A549 (cell line): ENCODE measurements at places on chromosomes 16 and 17.

DNA sequence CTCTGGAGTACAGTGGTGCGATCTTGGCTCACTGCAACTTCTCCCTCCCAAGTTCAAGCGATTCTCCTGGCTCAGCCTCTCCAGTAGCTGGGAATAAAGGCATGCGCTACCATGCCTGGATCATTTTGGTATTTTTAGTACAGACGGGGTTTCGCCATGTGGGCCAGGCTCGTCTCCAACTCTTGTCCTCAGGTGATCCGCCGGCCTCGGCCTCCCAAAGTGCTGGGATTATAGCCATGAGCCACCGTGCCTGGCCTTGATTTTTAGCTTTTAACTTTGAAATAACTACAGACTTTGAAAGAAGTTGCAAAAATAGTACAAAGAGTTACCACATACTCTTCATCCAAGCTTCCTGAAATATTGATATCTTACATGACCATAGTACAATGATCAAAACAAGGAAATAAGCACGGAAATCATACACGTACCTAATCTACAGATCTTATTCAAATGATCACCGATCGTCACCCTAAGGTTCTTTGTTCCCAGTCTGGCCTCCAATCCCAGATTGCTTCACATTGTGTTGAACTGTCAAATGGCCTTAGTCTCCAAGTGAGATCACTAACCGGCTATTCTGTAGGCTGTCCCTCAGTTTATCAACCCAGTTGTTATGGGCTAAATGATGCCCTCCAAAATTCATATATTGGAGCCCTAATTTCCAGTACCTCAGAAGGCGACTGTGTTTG is 18.4 kb downstream of the NPIPA1 start:
- DNase-seq = no peak

GRCh38 chr17:67557921-67558320 is 159.8 kb upstream of the NOL11 start:
- no peak for DNase-seq

DNA sequence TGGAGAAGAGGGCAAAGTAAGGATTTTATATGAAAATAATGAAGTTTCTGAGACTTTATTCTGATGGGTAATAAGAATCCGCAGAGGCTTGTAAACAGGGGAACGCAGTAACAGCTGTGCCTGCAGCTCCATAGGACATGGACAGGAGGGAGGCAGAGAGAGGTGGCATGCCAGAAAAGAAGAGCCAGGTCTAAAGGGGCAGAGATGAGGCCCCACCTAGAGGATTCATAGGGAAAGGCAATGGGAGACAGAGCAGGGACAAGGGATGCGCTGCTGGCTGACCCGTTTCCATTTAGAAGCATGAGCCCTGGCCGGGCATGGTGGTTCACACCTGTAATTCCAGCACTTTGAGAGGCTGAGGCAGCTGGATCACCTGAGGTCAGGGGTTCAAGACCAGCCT is 340.3 kb upstream of the CDH5 start:
- DNase-seq = no peak

DNA sequence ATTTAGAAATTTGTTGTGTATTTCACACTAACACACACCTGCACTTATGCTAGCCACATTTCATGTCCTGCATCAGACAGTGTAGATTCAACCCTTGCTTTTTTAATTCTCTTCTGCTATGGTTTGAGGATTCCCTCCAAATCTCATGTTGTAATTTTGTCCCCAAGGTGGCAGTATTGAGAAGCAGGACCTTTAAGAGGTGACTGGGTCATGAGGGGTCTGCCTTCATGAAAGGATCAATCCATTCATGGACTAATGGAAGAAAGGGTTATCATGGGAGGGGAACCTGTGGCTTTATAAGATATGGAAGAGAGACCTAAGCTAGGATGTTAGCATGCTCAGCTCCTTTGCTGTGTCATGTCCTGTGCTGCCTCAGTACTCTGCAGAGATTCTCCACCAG is 1032.2 kb downstream of the CDH11 start:
- no peak for DNase-seq

- no peak for DNase-seq
Observed at GRCh38 chr16:88989852-88990547, 13.0 kb upstream of the CBFA2T3 start.

DNA sequence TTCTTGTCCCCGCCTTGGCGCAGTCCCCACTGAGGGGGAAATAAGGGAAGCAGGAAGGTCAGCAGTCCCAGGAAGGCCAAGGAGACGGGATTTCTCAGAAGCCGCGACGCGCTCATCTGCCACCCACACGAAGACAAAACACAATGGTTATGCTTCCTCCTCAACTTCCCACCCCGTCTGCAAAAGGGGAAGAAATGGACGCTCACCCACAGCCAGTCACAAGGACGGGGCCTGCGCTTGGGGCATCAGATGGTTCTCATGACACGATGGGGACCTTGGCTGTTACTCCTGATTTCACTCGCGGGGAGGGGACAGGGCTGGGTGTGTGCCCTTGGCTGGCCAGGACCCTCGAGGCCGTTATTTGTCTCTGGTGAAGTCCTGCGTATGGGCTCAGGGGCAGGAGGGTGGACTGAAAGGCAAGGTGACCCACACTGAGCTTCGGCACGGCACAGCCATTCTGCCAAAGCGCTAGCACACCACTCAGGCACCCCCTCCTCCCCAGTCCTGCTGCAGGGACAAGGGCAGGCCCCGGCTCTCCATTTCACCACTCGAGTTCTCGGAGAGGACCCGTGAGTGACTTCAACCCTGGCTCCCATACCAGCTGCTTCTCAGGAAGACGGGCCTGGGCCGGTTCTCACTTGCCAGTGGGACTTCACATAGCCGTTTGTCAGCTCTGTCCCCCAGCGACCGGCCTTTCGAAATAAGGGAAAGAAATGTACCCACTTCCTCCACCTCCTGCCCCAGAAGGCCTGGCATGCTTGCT is 84.5 kb downstream of the ABR start:
- no peak for DNase-seq

- no peak for DNase-seq
Observed at GRCh38 chr17:42514867-42515266, 21.2 kb upstream of the NAGLU start.

- peak; percentile 64 for DNase-seq
Observed at GRCh38 chr17:74923538-74924249, 379 bp upstream of the OTOP2 start.

DNA sequence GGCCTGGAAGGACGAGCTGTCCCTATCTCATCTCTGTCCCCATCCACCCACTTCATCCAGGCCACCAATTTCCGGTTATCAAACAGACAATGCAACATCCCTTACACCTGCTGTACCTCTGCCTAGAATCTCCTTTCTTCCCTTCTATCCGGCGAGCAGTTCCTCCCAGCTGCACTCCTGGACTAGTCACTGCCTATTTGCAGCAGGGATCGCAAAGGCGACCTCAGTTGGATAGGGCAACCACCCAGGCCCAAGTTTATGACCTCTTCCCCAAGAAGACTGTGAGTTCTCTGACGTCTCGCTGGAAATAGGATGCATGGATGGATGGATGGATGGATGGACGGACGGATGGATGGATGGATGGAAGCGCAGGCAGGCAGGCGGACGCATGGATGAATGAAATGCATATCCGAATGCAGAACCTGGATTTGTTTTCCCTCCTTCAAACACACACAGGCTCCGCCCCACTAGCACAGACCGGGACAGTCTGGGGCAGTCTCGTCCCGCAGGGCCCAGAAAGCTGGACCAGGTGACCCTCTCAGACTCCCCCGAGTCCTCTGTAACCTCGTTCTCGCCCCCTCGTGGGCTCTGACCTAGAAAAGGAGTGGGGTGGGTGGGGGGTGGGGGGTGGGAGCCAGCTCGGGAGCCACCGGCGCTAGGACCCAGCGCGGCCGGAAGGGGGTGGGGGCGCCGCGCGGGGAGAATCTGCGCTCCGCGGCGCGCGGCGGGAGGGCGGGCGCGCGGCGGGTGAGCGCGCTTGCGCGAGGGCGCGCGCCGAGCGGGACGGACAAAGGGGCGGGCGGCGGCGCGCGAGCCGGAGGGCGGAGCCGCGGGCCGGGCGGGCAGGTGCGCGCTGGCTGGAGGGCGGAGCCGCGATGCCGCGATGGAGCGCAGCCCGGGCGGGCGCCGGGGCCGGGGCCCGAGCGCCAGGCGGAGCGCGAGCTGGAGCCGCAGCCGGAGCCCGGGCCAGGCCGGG is at the start of gene SBK1:
Gene SBK1, plus strand, starts transcription at position 875 of the 976 bp plus-strand sequence. CDS start 24,867 bp downstream, outside the sequence.
- DNase-seq = peak; percentile 92

DNA sequence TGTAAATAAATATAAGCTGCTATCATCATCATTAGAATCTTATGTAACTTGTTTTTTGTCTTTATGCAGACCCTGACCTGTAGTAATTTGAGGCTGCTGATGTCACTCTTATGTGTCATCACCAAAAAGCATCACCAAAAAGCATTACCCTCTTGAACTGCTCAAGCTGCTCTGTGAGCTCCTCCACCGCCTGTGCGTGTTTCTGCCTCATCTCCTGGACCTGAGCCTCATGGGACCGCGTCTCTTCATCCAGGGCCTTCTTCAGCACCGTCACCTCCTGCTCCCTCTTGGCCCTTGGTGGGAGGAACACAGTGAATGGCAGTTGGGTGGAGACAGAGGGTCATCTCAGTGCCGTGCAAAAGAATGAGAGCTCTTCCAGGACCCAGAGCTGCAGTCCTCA is 82.4 kb downstream of the NDE1 start:
- DNase-seq = no peak

- DNase-seq = no peak
Observed at GRCh38 chr16:27700304-27700995, 150.5 kb downstream of the KATNIP start.

- DNase-seq = no peak
Observed at GRCh38 chr17:79108870-79109269, 34.2 kb downstream of the ENGASE start.

- no peak for DNase-seq
Observed at GRCh38 chr17:19384723-19385391, 2.1 kb downstream of the MFAP4 start.

- no peak for DNase-seq
Observed at GRCh38 chr17:70136131-70136530, 33.2 kb upstream of the KCNJ2 start.

DNA sequence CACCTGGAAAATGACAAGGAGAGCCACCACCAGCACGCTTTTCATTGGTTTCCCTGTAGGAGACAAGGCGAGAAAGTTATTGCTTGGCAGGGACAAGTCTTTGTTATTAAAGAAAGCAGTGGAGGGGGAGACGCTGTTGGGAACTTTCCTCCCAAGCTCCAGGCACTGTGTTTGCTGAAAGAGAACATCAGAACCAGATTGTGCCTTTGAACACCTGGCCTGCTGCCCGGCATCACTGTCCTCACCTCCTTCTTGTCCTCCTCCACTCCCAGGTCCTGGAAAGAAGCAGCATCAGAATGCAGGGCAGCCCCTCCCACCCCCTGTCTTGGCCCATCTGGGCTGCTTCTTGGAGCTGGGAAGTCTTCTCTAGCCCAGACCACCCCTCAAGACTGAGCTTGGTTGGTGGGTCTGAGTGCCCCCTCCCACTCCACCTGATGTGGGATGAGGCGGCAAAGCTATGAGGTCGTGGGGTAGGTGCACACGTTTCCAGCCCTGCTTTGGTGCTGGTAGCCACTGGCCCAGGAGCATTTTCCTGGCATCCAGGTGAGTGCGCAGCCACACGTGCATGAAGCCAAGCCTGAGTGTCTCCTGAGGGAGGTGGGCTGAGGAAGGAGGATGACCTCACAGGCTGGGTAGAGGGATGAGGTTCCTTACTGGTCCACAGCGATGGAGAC is 6.2 kb downstream of the CCR7 start:
- no peak for DNase-seq

DNA sequence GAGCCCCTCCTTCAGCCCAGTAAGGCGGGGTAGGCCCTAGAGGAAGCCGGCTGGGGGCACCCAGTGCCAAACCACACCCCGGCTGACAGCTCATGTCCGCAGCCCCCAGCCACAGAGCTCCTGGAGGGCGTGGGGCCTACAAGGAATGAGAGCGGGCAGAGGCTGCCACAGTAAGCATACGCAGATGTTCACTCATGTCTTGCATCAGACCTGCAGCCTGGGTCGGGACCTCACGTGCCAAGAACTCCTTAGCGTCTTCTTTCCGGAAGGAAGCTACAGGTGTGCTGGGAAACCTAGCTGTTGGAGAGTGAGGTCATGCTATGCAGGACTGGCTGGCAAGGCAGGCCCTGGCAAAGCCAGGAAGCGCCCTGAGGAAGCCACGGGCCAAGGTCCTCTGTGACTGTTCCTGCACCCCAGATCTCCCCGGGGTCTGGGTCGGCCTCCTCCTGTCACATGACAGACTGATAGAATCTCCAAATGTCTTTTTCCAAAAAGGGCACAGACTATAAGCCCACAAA is 1.6 kb downstream of the ZNF598 start:
- no peak for DNase-seq

GRCh38 chr17:80913928-80914821 is 77.5 kb upstream of the CHMP6 start:
- DNase-seq = no peak

DNA sequence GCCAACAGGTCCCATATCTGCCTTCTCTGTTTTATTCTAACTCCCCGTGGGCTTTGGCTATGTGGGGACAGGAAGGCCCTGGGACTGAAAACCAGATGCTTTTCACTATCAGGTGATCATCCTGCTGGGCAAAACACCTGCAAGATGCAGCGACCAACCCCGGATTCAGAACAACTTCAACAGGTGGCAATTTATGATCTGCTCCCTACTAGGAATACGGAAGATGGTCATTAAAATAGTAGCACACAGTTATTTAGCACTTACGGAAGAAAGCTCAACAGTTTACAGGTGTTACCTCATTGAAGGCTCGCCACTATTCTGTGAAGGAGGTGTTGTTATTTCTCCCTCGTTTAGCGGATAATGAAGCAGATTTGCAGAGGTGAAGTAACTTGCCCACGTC is 7.8 kb upstream of the SLC5A11 start:
- DNase-seq = no peak

- no peak for DNase-seq
Observed at GRCh38 chr16:4175849-4176248, 59.6 kb upstream of the ADCY9 start.

GRCh38 chr17:77033892-77034404 is 106.8 kb upstream of the SEC14L1 start:
- DNase-seq = no peak

DNA sequence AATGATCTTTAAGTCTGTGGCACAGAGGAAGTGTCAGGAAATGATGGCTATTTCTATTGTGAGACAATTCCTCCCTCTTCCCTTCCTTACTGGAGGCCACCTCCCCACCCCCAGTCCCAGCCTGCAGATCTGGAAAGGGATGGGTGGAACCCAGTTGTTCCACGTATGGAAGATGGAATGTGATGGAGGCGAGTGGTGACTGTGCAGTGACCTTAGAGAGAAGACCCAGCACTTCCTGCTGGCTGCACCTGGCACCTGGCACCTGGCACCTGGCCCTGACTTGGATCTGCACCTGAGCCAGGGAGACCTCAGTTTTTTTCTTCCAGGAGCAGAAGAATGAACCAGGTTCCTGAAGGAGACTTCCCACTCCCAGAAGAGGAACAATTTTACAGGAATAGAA is 33.0 kb upstream of the TMC5 start:
- no peak for DNase-seq
